HL-60 (cell line): ENCODE measurements at places on chromosomes 3 and 15.

GRCh38 chr3:195106418-195106906 is 164.5 kb downstream of the XXYLT1 start:
- DNase-seq = peak; percentile 34

DNA sequence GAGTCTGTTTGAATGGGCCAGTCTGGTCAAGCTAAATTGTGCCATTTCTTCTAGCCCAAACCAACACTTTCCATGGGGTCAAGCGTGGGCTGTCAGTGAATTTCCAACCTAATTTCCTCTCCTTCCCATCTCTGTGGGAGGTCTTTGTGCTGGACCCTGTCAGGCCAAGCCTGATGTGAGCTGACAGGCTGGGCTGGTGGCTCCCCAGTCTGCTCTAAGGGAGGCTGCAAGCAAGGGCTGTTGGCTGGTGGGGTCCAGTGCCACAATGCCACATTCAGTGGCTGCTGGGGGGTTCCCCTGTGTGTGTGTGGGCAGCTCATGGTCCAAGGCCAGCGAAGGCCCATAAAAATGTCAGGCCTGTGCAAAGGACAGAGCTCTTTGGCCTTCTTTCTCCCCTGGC is 216.1 kb downstream of the OPA1 start:
- no peak for DNase-seq

DNA sequence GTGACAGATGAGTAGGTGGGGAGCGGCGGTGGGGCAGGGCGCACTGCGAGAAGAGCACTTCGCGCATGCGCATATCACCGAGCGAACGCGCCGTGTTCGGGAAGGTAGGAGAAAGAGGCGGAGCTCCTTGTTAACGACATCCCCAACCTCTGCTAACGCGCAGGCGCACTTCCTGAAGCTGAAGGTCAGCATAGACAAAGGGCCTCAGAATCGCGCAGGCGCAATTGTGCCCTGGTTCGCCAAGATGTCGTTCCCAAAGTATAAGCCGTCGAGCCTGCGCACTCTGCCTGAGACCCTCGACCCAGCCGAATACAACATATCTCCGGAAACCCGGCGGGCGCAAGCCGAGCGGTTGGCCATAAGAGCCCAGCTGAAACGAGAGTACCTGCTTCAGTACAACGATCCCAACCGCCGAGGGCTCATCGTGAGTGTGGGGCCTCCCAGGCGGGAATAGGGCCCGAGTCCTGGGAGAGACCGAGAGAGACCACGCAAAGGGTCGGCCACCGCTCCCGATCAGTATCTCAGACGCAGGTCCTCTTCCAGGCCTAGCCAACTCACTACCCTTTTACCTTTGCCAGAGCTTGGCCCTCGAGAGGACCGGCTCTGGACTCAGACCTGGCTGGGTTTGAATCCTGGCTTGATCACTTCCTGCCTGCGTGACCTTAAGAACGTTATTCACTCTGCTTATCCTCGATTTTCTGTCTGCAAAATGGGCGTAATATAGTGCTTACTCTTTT is at the start of gene NDUFB4:
Gene NDUFB4 (plus strand): TSS at position 221 of the 737 bp plus-strand sequence. CDS start 24 bp downstream, at position 245.
- peak; percentile 94 for DNase-seq

DNA sequence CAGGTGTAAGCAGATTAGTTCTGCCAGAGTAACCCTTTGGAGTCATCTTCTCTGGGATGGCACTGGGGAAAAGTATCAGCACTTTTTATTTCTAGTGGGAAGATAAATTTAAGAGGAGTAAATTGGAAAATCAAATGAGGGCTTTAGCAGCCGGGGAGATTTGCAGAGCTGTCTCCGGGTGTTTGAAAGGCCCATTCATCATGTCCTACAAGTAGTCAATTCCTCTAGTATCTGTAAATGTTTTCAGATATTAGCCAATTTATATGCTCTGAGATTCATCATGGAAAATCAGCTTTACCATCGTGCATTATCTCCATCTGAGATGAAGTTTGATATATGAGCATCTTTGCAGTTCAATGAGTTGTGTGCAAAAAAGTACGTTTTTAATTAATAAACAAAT is 93.6 kb downstream of the CDIN1 start:
- no peak for DNase-seq

GRCh38 chr3:160134454-160134853 is 90.8 kb upstream of the C3orf80 start:
- no peak for DNase-seq

GRCh38 chr3:127949446-127950055 is 34.5 kb downstream of the KBTBD12 start:
- no peak for DNase-seq

GRCh38 chr15:45187894-45188830 is at the start of gene SHF:
SHF (minus strand) TSS chr15:45187966; CDS start chr15:45187951, 15 bp downstream.
- no peak for DNase-seq

DNA sequence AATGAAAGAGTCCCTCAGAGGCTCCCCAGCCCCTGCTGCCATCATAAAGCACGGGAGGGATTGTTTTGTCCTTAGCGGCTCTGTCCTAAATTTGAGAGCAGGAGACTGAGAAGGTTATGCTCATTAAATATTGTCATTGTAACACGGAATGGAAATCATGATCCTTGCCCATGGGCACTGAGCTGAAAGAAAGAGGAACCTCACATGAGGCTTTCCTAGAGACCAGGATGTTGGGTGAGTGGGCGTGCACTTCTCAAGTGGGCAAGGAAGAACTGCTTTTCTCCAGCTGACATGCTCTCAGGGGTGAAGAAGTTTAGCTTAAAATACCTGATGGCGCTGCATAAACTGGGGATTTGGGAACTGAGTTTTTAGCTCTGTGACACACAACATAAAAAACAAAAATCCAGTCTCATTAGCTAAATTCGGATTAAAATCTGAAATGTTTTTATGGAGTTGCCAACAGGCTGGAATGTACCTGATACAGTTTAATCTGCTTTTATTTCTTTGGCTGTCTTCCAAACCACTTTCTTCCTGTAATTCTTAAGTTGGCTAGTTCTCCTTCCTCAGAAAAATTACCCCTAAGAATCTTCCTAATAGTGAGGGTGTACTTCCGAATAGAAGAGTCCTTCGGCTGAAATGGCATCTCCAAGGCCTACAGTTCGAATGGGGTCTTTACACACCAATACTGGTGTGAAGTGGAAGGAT is 31.7 kb downstream of the ADPGK start:
- DNase-seq = peak; percentile 84

DNA sequence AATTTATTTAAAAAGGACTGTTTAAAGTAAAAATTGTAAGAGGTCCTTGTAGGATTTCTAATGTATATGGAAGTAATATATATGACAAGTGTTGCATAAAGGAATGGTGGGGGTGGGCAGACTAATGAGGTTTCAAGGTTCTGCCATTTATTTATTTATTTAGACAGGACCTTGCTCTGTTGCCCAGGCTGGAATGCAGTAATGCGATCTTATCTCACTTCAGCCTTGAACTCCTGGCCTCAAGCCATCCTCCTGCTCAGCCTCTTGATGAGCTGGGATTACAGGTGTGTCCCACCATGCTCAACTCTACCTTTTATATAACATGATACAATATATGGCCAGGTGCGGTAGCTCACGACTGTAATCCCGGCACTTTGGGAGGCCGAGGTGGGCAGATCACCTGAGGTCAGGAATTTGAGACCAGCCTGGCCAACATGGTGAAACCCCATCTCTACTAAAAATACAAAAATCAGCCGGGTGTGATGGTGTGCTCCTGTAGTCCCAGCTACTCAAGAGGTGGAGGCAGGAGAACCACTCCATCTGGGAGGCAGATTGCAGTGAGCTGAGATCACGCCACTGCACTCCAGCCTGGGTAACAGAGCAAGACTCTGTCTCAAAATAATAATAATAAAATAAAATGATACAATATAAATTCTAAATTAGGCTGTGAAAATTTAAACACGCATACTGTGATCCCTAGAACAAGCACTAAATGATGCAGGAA is 33.8 kb upstream of the IGF2BP2 start:
- DNase-seq = no peak

DNA sequence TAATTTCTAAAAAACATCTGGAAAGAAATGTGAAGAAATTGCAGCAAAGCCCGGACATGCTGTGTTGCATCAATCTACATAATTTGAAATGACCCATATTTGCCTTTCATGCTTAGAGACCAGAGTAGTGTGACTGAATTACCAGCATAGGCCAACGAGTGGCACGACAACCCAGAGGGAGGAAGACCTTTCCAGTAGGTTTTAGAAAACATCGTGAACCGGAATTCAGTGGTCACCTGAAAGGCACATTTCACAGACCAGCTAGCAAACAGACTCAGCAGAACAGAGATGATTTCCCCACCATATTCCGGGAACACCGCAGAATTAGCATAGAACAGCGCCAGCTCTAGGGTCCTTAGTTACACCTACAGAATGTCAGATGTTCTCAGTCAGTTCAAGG is 620.0 kb upstream of the ZNF385D start:
- no peak for DNase-seq

- no peak for DNase-seq
Measured at GRCh38 chr3:195005759-195006510, 265.0 kb downstream of the XXYLT1 start.

- no peak for DNase-seq
Measured at GRCh38 chr3:23735535-23736326, 70.0 kb upstream of the UBE2E1 start.
